ENCODE measurements at places on chromosomes 1 and 21. TPM values are rescaled to one million over a fixed set of nuclear protein-coding genes. Genes with fewer than 3 reads are reported as not detected.

Gene NKAIN1
- total RNA-seq, result not detected

Gene SPATA21
- not detected for total RNA-seq

Gene CLCNKA
- total RNA-seq, result not detected

DNA sequence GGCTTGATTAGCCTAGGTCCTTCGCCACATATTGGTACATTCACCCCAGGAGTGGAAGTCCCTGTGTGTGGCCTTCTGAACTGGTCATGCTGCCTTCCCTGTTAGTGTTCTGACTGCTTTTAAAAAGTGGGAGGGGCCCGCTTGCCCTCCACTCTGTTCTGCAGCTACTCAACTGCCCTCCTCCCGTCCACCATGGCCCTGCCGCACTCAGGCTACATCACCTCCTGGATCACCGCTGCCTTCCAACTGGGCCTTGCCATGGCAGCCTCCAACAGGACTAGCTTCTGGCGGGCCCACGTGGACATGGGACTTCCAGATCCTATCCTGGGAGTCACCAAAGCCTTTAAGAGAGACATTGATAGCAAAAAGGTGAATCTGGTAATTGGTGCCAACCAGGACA, 152.1 kb upstream of the USP24 start:
- peaks cover 4% of the 10 kb centered on the region for H3K27me3 ChIP-seq
- H3K36me3 ChIP-seq, result no peaks in the 10 kb centered on the region
- H3K4me3 ChIP-seq, result no peak overlapping the region
- H3K27ac ChIP-seq, result no peak overlapping the region

Gene ETV3
- 32.0 TPM for total RNA-seq

DNA sequence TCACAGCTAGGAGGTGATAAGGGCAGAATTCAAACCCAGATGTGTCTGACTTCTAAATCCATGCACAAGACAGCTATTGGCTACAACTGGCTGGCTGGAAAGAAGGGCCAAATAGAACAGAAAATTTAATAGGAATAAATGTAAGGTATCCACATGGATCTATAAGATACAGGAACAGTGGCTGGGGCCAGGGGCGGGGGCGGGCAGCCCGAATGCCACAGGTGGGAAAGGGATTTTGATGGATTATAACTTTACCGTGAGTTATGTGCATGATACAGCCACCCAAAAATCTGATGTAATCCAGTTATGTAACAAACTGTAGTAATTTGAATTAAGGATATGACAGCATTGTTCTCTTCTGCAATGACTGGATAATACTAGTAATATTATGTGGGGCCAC, 87.0 kb upstream of the COA6 start:
- DNase-seq, result no peak
- H3K4me3 ChIP-seq, result no peak overlapping the region
- no peaks in the 10 kb centered on the region for H3K36me3 ChIP-seq
- no peak overlapping the region for H3K27ac ChIP-seq
- H3K4me1 ChIP-seq, result no peaks in the 10 kb centered on the region
